ENCODE measurements at places on chromosomes 4 and X.
A peak's percentile ranks its signal among the peaks of the same experiment; 100 is the strongest.

GRCh38 chrX:115362334-115363095 is 73.0 kb downstream of the LUZP4 start:
- no peak for DNase-seq

DNA sequence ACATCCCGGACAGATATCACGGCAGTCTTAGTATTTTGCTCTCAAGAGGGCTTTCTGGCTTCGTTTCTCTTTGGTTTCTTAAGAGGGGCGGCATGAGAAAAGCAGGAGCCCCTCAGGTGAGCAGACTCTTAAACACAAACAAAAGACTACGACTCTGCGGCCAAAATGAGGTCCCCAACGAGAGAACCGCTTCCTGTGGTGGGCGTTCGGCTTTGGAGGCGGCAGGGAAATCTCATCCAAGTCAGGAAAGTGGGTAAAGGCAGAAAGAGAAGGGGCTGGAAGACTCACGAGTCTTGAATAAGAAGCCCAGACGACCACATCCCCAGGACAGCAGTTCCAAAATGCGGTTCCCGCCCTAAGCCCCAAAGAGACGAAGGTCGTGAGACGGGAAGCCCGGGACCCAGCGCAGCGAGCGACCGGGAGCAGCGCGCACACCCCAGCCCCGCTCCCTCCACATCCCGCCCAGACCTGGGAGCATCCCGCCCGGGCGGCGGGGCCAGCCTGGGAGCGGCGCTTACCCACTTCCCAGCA is 409 bp downstream of the UGDH start:
- DNase-seq: peak; percentile 13

GRCh38 chr4:73387552-73387951 is 16.5 kb upstream of the ALB start:
- no peak for DNase-seq

- DNase-seq: no peak
Observed at GRCh38 chr4:160136021-160136420, 1033.1 kb downstream of the RAPGEF2 start.

- no peak for DNase-seq
Observed at GRCh38 chr4:170526471-170526870, 436.7 kb upstream of the AADAT start.

DNA sequence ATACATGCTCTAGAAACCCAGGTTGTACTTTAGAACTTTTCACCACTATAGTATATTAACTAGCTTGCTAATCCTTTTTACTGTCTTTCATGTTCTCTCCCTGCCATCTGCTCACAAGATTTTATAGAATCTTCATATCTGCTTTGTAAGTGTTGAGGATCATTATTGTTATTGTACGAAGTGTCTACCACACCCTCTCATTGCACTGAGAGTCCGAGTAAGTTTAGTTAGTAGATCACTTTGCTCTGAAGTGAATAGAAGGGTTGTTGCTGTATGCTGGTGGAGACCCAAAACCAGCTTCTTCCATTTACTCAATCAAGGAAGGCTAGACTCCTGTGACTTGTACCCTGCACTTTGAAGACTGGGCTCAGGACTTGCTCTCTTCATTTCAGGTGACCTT is 17.1 kb downstream of the GAB1 start:
- DNase-seq: no peak

DNA sequence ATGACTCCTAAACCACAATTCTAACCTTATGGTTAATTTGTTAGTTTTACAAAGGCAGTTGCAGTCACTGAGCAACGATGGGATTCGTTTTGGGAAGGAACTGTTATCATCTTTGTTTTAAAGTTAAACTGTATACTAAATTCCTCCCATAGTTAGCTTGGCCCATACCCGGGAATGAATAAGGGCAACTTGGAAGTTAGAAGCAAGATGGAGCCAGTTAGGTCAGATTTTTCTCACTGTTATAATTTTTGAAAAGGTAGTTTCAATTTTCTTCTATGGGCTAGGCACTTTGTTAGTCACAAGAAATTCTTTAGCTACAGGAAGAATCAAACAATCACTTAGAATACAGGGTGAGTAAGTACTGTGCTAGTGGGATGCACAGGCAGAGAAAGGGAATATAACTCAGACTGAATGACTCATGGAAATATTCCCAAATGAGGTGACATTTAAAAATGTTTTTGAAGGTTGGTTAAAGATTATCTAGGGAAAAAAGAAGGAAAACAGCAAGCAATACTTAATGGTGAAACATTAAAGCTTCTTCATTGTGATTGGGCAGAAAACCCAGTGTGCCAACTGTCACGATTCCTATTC is 153.6 kb downstream of the MAGEB17 start:
- DNase-seq: no peak

- DNase-seq: no peak
Observed at GRCh38 chrX:35826503-35826902, 28.4 kb downstream of the MAGEB16 start.

- DNase-seq: no peak
Observed at GRCh38 chr4:71151054-71151453, 157.6 kb downstream of the DCK start.

DNA sequence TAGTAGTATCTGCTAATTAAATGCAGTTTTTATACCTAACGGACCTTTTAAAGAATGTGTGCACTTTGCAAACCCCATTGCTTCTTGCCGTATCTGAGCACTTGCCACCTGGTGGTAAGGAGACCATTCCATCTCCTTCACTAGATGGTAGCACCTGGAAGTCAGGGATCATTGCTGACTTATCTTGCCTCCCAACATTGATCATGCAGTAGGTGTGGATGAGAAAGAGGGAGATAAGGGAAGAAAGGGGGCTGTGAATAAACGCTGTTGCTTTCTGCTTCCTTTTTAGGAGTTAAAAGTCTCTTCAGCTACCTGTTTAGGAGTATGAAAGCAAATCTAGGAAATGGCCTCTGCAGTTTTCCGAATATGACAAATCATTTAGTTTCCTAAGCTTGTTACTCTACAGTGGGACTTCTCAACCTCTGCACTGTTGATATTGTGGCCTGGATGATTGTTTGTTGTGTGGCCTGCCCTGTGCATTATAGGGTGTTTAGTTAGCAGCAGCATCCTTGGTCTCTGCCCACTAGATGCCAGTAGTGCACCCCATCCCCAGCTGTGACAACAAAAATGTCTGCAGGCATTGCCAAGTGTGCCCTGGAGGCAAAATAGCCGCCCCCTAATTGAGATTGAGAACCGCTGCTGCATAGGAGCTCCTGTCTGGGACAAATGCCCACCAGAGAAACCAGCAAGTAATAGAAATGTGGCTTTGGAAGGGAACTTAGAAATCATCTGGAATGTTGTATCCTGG is 38.8 kb downstream of the GAB1 start:
- no peak for DNase-seq

- DNase-seq: no peak
Observed at GRCh38 chrX:29617276-29617675, 598.1 kb upstream of the MAGEB2 start.

DNA sequence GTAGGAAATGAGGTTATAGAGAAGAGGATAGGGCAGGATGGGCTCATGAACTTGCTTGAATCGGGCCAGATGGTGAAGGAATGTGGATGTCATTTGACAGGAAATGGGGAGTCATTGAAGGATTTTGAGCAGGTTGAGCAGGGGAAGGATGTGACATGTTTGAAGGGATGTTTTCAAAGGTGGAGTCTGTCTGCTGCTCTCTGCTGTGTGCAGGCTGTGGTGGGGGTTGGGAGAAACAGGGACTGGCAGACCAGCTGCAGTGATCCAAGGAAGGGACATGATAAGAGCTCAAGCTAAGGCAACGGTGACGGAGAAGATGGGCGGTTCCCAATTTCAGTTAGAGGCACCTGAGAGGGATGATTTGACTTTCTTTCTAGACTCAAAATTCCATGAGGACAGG is 14.0 kb upstream of the XPNPEP2 start:
- no peak for DNase-seq

All from activated CD4-positive, alpha-beta T cell treated with anti-CD3 and anti-CD28 coated beads, Interleukin-2, amount 50 U/mL, for 24 hours (primary cell).